NT2/D1 (cell line): ENCODE measurements at places on chromosomes 7 and 10.

DNA sequence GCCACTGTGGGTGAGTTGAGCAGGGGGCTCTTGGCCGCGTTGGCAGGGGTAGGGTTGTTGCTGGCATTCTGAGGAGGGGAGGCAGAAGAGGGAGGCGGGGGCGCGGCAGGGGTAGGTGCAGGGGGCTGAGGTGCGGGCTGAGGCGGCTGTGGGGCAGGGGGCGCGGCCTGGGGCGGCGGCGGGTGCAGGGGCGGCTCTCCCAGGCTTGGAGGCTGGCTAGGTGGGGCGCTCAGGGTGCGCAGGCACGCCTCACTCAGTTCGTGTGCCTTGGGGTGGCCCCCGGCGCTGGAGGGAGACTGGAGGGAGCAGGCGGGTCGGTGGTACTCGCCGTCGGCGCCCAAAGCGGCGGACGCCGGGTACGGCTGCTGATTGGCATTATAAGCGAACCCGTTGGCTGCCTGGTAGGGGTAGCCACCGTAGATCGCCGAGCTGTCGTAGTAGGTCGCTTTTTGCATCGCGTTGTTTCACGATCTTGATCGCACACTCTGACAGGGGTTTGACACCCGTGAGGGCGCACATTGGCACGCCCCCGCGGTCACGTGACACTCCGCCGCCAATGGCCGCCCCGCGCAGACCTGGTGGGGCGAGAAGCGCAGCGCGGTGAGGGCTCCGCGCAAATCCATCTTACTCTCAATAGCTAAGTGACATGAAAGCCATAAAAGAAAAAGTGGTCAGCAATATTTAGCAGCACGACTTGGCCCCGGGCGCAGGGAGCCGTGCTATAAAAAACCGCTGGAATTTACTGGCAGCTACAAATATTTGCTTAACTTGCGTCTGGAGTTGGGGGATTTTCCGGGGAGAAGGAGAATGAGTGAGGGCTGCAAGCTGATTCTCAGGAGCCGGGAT lies 7.9 kb upstream of the HOXA2 start:
- DNase-seq: no peak

- DNase-seq: no peak
Measured at GRCh38 chr7:69934144-69934903, 336.0 kb downstream of the AUTS2 start.

- no peak for DNase-seq
Measured at GRCh38 chr10:47067949-47068940, 157.0 kb downstream of the PTPN20 start.

GRCh38 chr7:121187222-121187621 lies 141.6 kb upstream of the WNT16 start:
- no peak for DNase-seq

DNA sequence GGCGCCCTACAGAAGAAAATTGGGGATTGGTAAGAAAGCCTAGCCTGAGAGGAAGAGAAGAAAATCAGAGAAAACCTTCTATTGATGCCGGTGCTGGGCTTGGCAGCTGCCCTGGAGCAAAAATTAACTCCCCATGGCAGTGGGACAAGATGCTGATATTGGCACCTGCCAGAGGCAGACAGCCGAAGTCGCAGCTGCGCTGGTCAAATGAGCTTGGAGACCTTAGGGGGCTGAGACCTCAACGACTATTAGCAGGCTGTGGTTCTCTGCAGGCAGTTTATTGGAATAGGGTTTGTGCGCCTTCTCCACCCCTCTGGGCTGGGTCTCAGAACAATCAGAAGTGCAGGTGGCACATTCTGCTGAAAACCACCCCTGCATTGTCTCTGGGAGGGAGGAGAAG lies 213.7 kb downstream of the GFRA1 start:
- DNase-seq: no peak

- DNase-seq: no peak
Measured at GRCh38 chr7:107138696-107139420, 29.9 kb upstream of the HBP1 start.

DNA sequence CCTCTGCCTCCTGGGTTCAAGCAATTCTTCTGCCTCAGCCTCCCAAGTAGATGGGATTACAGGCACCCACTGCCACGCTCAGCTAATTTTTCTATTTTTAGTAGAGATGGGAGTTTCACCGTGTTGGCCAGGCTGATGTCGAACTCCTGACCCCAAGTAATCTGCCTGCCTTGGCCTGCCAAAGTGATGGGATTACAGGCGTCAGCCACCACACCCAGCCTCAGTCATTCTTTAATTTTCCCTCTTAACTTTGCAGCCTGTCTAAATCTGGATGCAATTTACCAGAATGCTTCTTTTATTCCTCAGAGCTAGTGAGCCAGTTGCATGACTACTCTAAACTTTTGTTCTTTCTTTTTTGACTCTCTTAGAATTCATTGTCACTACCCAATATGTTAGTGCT lies 90.5 kb upstream of the CSTF2T start:
- DNase-seq: no peak

DNA sequence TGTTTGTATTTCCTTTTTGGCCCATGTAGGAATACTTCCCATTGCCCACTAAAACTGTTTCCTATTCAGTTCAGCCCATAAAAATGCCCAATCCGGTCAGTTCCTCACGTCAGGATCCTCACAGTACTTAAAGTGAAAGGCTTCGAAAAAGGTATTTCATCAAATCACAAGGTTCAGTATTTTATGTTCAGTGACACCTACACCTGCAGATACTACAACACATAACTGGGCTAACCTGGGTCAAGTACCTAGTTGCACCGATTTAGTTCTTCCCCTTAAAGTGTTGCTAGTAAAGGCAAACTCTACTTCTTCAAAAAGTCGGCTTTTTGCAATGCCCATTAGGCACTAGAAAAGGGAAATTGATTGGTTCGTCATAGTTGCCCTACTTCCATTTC lies 1.1 kb downstream of the SNX13 start:
- DNase-seq: no peak

DNA sequence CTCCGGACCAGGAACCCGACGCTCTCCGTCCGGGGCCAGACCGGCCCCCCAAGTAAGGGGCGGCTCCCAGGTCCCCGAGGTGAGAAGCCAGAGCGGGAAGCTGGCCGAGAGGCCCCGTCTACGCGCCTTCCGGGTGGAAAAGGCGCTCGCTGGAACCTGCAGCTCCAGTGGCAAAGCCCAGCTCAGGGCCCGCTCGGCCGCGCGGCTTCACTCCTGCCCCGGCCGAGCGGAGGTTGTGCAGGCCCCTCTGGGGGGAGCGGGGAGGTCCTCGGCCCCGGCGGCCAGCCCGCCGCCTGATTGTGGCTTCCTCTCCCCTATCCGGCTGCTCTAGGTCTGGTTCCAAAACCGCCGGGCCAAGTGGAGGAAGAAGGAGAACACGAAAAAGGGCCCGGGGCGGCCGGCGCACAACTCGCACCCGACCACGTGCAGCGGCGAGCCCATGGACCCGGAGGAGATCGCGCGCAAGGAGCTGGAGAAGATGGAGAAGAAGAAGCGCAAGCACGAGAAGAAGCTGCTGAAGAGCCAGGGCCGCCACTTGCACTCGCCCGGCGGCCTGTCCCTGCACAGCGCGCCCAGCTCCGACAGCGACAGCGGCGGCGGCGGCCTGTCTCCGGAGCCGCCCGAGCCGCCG lies 2.9 kb downstream of the UNCX start:
- DNase-seq: no peak
